Stimulated activated CD4-positive, alpha-beta T cell treated with anti-CD3 and anti-CD28 coated beads, Interleukin-15, amount 100 ng/mL, for 48 hours (primary cell): ENCODE measurements at places on chromosomes 4 and X.

- no peak for DNase-seq
These were observed 43.4 kb upstream of the CLNK start for GRCh38 chr4:10728016-10728415.

GRCh38 chrX:22159071-22159470, 113.6 kb upstream of the CBLL2 start:
- no peak for DNase-seq

- DNase-seq, result no peak
These were observed 944.4 kb upstream of the GRID2 start for GRCh38 chr4:91359041-91360031.

DNA sequence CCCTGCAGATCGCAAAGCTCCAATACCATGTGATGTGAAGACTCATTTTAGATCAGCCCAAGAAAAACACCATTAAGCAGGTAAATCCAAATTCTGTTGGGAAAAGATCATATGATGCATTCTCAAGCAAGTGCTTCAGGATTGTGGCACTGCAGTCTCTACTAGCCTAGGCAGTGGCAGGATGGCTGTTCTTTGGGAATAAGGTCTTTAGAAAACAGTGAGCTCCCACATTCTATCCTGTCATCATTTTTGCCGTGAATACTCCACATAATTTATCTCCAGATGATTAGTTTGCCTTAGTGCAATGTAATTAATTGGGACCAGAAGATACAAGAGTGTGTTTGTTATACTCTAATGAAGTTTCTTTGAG, 18.9 kb downstream of the SORBS2 start:
- DNase-seq, result no peak

- DNase-seq, result no peak
These were observed 477 bp downstream of the PSAPL1 start for GRCh38 chr4:7434141-7434765.

- no peak for DNase-seq
These were observed 9.0 kb downstream of the TSC22D3 start for GRCh38 chrX:107766470-107767150.

GRCh38 chr4:188262464-188262863, 123.2 kb downstream of the TRIML1 start:
- no peak for DNase-seq

DNA sequence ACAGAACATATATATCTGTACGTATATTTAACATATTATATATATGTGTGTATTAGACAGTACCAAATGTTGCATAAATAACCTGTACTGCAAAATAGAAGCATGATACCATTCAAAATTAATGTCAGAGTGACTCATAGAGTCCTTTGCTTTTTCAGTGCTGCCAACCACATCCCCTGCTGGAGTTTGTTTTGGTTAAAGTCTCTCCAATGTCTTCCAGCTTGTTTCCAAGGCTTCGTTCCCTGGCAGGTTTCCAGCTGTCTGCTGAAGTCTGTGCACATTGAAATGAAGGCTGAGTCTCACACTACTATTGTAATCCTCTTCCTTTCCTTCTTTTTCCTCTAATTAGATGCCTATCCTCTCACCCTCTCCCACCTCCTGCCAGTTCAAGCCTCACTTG, 14.9 kb downstream of the NRK start:
- no peak for DNase-seq
